Hypothalamus (tissue), 51 donors: ENCODE measurements at places on chromosomes 2 and 18.

DNA sequence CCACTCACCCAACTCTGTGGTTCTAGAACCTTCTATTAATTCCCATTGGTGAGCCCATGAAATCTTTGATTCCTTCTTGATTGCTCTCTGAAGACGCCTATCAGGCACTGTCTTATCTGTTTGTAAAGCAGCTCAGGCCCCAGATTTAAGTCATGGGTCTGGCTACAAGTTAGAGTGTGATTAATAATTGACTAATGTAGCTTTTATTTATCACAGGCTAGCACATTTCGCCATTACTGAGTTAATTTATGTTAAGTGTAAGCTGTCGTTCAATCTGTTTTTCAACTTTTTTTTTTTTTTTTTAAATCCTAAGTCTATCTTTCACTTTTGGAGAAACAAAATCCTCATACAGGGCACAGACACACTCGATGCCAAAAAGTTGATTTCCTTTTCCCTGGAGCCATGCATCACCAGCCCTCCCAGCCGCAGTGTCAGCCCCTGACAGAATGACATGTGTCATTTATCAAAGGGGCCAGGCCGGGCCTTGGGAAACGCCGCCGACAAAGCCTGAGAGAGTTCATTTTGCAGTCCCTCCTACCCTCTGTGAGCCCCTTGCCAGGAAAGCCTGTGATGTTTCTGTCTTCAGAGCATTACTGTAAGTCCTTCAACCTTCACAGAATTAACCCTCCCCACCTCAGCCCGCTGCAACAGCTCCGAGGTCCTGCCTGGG is 15.8 kb downstream of the TSHZ1 start:
- no peak for DNase-seq

DNA sequence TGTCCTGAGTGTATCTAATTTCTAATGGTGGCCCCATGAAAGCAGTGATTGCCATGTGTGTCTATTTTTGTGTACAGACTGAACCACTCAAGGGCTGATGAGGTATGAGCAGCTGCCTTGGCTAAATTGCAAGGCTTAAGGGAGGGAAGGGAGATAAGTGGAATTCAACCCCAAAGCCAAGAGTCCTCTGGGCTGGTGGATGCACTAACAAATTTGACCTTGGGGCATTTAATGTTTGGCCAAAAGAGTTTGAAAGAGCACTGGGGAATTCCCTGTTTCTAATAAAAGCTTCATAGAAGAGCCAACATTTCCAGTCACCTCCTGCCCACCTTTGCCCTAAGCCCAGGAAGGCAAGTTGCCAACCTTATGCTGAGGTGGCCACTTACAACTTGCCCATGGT is 172.1 kb downstream of the SETBP1 start:
- DNase-seq, result no peak

- DNase-seq, result no peak
These were observed 22.9 kb downstream of the DARS1 start for GRCh38 chr2:135962366-135963123.

DNA sequence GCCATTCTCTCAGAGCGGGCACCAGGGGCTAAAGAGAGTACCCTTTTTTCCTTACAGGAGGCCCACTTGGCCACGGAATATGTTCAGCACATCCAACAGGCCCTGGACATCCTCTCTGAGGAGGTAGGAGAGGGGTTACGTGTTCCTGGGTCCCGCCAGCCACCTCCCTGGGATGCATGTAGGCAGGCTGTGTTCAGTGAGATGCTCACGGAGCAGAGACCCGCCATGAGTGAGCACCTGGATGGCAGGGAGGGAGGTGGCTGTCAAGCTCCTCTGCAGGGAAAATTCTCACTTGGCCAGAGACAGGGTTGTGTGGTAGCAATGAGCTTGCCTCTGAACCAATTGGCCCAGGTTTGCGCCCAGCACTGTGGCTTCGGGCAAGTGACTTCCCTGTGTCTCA is 123.1 kb upstream of the PPP1CB start:
- no peak for DNase-seq

GRCh38 chr2:9105601-9106337 is 100.8 kb upstream of the ASAP2 start:
- DNase-seq, result no peak

- no peak for DNase-seq
These were observed 38.0 kb downstream of the MARCO start for GRCh38 chr2:118980022-118980421.

DNA sequence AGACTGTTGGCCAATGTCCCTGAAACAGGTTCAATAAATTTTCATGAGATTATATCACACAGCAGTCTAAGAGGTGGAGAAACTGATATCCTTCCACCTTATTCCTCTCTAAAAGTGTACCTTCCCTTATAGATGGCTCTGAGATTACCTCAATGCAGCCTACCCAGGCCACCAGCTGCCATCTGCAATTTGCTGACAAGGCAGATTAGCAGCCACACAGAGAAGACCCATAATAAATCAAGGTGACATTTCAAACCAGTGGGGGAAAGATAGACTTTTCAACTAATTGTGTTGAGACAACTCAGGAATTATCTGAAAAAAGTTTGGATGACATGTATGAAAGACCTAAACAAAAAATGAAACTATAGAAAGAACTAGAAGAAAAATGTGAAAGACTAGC is 43.2 kb downstream of the ZBTB7C start:
- DNase-seq, result no peak

- DNase-seq, result no peak
These were observed 97.1 kb upstream of the ZNF521 start for GRCh38 chr18:25449046-25449445.

DNA sequence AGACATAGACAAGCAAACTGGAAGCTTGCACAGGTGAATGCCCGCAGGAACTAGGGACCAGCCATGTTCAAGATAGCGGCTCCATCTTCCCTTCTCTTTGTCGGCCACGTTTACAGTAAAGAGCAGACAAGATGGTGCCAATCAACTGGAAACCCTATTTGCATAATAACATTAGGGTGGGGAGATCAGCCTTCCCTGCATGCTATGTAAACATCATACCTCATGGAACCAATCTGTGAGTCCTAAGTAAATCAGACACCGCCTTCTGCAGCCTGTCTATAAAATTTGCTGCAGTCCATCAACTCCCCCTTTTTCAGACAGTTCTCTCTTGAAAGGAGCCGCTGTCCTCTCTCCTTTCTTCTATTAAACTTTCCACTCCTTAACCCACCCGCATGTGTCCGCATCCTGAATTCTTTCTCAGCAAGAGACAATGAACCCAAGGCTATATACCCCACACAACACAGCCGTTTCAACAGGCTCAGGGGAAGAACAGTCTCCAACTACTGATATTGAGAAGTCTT is 384.4 kb downstream of the EIPR1 start:
- DNase-seq, result no peak

- no peak for DNase-seq
These were observed 49.6 kb downstream of the ATP9B start for GRCh38 chr18:79118797-79119196.

DNA sequence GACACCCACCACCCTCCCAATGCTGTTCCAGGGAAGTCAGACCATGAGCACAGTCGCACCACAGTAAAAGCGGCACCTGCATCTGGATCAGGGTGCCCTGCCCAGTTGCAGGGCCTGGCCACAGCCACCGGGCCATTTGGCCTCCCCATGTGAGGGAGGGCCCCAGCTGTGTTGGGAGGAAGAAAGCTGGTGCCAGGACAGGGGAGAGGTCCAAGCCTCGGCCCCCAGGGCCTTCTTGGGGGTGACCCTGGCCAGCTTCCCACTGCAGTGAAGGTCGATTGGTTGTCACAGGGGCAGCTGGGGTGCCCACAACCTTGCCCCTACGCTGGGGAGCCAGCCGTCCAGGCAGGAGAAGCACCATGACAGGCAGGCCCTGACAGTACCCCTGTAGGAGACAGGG is 183.2 kb upstream of the RAB6C start:
- no peak for DNase-seq

GRCh38 chr18:36539674-36540231 is 242.2 kb downstream of the FHOD3 start:
- DNase-seq, result no peak

DNA sequence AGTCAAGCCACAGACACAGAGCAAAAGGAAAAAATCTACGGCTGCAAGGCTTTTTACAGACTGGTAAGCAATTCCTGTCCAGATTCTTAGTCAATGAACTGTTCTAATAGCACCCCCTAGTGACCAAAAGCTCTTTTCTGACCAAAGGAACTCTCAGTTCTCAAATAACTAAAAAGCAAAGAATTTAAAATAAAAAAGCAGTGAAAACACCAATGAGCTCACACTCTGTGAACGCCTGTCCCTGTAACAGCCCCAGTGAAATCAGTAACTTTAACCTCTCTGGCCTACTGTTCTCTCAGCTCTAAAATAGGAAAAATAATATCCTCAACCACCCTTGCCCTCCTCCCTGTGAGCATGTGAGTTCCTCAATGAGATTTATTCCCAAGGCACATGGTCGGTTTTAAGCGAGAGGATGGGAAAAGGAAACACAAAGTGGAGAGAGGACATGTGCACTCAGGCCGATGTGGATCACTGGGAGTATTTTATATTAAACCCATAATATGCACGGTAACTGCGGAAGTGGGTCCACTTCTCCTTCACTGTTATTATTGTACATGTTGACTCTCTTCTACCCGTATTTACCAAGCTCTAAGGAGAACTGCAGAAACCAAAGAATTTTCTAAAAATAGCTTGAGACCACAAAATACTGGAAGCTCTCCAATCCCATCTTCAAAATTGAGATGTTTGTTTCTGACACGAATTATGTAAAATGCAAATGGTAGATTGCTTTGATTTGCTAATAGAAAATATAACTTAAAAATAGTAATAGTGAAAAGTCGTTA is 128.5 kb downstream of the STK39 start:
- DNase-seq, result peak; percentile 79

GRCh38 chr2:210527286-210527685 is 29.1 kb upstream of the CPS1 start:
- DNase-seq, result no peak

- no peak for DNase-seq
These were observed 56.2 kb downstream of the ALPK2 start for GRCh38 chr18:58572680-58573079.
